Pons (tissue), 1 donor: ENCODE measurements at places on chromosomes 3 and 15.

DNA sequence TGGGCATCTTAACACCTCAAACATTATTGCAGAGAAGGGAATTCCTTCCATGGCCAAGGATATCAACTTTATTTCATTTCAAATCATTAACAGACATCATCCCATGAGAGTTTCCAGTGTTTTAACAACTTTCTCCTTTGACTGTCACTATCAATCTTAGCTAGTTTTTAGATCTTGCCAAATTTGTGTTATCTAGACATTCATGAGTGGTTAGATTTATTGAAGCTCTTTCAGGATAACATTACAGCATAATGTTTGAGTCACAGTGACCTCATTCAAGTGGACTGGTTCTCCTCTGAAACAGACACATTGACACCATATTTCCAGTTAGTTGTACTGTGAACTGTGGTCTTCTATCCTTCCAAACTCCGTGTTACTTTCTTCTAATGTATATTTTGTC, 8.6 kb upstream of the TNFAIP8L3 start:
- DNase-seq, result no peak

DNA sequence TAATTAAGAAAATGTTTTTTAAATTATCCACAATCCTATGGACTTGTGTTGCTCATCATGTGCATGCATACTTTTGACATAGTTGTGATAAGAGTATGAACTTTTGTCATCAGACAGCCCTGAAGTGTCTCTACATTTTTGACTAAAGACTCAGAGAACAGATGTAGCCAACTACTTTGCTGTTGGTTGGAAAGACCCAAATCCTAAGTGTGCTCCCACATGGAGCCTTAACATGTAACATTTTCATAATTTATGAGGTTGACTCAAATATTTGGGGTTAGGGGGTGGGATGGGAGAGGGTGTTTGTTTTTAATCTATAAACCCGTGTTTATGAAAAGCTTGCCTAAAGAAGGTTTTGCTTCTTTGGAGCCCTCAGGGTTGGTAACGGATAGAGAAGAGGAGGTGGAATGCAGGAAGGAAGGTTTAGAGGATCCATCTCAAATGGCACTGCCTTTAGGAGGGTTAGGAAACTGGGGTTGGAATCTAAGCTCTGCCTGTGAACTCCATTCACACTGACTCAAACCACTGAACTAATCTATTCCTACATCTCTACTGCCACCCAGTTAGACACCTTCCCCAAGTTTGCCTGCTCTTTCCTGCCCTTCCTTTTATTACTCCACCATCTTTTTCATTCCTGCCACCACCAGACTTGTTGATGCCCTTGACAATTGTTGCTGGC, 3.7 kb downstream of the BOC start:
- DNase-seq, result no peak

- peak; percentile 55 for DNase-seq
These were observed 66.1 kb downstream of the SLC30A4 start for GRCh38 chr15:45456212-45457106.

DNA sequence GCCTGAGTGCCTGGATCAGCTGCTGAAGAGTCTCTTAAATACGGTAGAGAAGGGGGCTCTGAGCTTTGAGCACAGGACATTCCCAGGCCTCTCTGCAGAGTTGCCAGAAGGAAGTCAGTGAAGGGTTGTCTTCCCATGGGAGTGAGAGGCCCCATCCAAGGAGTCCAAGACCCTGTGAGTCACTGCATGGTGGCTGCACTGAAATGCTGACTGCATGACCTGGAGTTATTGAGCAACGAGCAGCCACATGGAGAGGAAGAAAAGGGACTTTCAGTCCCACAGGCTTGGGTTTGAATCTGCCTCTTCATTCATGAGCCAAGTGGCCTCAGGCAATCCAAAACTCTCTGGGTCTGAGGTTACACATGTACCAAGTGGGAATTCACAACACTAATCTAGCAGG, 69.6 kb upstream of the RASGRF1 start:
- DNase-seq, result no peak

- no peak for DNase-seq
These were observed 3.5 kb downstream of the BTBD1 start for GRCh38 chr15:83063551-83063950.

DNA sequence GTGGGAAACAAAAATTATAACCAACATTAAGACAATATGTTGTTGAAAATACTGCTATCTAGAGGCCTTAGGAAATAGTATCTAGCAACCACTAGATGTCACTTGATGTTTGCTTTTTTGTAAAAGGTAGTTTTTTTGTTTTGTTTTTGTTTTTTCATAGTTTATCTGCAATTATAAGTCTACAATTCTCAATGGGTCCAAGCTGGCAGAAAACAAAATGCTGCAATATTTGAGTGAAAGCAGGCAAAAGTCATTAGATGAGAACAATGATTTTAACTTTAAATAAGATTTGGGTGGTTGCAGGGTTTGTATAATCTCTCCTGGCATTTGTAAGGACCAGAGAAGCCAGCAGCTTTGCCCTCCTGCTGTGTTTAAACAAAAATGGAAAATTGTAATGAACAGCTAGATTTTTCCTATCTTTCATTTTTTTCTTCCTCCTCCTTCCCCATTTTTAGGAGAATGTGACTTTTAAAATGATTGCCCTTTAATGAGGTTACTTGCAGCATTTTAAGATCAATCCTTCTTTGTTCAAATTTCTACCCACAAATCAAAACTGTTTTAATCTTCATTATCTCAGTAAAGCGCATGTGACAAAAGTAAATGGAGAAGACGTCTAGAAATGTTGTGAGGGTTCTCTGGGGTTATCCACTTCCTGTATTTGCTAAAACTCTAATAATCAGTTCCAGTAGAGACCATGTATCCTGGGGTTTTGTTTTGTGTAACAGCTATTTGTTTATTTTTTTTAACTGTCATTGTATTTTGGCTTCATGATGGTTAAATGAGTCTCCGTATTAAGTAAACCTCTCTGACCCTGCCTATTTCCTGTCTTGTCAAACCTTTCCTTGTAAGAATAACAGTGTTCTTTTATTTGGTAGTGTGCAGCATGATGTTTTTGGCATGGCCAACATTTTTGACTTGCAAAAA, 27.3 kb downstream of the DUT start:
- peak; percentile 56 for DNase-seq

DNA sequence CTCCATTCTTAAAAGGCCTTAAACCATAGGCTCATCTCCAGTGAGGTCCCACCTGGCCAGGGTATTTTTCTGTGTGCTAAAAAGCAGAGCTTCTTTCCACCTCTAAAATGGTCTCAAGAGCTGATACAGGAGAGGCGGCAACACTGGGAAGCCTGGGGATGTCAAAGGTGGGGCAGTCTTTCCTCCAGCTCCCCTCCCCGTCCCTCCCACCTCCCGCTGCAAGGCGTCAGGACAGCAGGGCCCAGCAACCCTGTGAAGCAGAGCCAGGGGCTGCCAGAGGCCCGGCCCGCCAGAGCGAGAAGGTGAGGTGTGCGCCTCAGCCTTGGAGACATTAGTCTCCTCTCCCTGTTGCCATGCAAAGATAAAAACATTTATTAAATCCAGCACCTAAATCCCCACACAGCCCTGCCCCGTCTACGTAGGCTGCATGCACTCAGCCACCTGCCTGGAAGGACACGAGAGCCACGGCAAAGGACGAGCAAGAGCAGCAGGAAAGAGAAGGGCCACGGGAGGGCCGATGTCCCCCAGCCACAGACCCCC, 75.6 kb downstream of the FAM174B start:
- no peak for DNase-seq

DNA sequence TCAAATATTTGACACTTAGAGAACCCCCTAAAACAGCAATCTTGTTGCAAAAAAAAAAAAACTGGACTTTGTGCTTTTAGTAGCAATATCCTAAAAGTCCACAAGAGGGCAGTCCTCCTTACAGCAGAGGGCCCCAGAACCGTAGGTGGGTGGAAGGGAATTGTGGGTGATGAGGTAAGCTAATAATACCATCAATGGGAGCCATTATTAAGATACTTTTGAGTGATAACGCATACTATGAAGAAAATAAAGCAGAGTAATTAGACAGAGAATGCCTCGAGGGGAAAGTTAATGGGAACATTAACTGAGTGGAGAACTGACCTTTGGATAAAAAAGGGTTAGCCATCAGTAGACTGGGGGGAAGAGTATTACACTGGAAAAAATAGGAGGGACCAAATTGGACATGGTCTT, 229.9 kb downstream of the THRB start:
- DNase-seq, result peak; percentile 52

GRCh38 chr15:58875343-58875742, 58.1 kb downstream of the SLTM start:
- no peak for DNase-seq

DNA sequence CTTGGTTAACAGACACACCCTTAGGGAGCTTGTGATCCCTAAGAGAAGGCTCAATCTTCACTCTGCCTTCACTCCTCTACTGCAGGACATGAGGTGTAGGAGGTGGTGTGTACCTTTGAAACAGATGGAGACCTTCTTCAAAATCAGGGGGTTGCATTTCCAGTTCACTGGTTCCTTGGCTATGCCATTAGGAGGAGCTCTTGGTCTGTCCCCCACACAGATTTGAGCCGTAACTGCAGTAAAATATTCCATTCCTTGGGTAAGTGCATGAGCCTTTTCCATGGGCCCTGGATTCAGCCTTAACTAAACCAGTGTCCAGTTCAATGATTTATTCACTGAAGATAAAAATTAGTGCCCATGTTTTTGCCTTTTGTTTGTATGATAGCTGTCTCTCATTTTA, 144.6 kb downstream of the MCTP2 start:
- DNase-seq, result no peak

DNA sequence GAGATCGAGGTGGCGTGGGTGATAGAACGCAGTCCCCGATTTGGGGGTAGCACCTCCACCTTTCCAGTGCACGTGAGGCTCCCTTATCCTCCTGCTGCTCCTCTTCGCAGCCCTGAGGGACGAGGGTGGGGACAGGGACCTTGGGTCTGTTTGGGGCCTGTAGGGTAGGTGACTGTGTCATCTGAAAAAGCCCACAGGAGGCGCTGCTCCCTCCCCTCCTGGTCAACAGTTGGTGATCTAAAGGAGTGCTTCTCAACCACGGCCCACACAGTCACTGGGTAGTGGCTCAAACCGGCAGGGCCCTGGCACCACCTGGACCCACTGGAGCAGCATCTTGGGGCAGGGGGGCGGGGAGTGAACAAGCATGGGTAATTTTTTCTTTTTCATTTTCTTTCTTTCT, 7.1 kb downstream of the LRRK1 start:
- DNase-seq, result no peak

DNA sequence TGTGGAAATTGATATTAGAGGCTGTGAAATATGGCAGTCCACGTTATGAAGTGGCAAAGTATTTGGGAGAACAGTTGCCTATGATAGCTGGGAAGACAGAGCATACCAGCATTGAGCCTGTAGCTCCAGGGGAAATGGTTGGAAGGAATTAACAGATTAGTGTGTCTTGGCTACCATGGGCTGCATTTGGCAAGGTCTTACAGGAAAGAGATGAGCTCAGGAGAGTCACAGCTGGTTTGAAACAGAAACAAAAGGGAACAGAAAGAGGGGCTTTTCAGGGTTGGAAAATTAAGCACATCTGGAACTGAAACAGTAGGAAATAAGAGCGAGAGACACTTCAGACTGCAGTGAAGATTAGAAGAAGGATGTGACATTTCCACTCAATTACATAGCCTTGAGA, 141.7 kb downstream of the FBLN2 start:
- DNase-seq, result no peak

DNA sequence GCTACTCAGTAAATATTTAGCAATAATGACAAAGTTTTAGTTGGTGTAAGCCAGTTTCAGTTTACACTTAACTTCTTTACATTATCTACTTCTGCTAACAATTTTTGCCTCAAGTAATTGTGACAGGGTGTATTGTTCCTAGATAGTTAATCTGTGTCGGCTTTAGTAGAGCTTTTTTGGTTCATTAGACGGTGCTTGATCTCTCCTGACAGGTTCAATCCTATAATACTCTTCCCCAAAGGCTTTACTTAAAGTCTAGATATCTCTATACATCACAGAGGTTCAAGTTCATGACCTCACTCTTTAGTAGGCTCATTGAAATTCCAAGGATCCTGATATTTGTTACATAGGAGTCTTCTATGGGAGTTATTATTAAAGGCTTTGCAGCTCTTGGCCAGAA, 365.6 kb upstream of the DPPA4 start:
- no peak for DNase-seq

- DNase-seq, result no peak
These were observed 675 bp downstream of the TSEN2 start for GRCh38 chr3:12484983-12485327.

DNA sequence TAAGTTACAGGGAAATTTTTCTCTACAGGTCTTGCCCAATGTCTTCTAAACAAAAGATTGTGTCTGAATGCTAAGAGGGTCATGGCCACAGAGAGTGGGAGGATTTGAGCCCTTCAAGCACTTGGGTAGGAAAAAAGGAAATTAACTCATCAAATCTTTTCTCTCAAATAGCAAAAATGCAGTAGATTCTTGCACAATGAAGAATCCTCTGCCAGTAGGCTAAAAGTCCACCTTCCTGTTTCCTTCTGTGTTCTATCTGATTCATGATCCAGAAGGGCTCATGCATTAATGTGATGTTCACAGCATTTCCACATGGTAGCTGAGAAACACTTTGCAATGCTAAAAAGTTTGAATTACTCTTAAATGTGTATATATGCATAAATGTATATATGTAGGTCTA, 177.1 kb downstream of the CD47 start:
- DNase-seq, result no peak

DNA sequence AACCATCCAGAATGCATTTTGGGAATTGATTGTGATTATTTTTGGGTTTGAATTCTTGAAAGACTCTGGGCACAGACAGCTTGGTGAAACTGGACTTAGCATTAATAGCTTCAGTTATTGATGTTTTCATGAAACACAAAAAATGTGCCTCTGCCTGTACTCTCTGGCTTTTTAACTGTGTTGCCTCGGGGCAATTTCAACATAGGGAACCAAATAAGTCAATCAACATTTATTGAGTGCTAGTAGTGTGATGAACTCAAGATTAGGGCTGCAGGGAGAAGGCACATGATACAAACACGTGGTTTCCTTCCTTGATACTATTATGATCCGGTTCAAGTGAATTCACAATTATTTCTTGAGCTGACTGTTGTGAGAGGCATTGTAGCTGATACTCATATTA, 50.8 kb downstream of the UNC13C start:
- DNase-seq, result no peak

DNA sequence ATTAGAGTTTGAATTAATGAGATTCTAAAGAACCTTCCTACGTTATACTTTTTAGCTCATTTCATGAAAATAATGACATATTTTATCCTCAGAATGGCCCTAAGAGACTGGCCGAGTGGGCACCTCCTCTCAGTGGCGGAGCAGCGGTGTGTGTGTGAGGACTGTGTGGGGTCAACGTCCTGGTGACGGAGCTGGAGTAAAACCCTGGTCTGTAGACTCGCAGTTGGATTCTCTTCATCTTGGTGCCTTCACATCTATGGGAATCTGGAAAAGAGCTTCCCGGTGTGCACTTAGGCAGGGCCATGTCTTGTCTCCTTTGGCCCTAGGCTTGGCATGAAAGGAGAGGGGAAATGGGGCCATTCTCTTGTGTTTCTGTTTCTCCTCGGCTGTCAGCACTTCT, 21.4 kb upstream of the PAQR5 start:
- no peak for DNase-seq

- DNase-seq, result peak; percentile 37
These were observed 130.0 kb downstream of the FBN1 start for GRCh38 chr15:48515500-48515899.
